ENCODE measurements at places on chromosomes 13 and 19. TPM values are rescaled to one million over a fixed set of nuclear protein-coding genes. Genes with fewer than 3 reads are reported as not detected.

- DNase-seq, result no peak
Observed at GRCh38 chr19:17061205-17061604, 14.0 kb downstream of the HAUS8 start.

Gene RYR1
- 2.8 TPM for total RNA-seq

Gene HSPB6
- 64.3 TPM for total RNA-seq

Gene ZNF888
- total RNA-seq, result 22.6 TPM

- DNase-seq, result no peak
Observed at GRCh38 chr13:110262508-110263291, 44.3 kb downstream of the COL4A1 start.

Gene ZNF606
- 23.0 TPM for total RNA-seq

Gene EPN1
- total RNA-seq, result 145 TPM

DNA sequence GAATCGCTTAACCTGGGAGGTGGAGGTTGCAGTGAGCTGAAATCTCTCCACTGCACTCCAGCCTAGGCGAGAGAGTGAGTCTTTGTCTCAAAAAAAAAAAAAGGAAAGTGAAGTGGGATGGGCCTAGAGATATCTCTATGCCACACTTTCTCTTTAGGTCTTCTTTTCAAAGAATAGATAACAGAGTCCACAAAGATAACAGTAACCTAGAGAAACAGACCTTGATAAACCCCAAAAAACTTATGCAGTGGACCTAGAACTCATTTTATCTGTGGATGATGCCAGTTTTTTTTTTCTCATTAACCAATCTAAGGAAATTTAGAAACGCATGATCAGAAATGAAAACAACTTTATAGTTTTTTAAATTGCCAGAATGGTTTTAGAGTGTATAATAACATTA is 227.4 kb downstream of the LHFPL6 start:
- DNase-seq, result no peak

Gene CYP2A6
- not detected for total RNA-seq

DNA sequence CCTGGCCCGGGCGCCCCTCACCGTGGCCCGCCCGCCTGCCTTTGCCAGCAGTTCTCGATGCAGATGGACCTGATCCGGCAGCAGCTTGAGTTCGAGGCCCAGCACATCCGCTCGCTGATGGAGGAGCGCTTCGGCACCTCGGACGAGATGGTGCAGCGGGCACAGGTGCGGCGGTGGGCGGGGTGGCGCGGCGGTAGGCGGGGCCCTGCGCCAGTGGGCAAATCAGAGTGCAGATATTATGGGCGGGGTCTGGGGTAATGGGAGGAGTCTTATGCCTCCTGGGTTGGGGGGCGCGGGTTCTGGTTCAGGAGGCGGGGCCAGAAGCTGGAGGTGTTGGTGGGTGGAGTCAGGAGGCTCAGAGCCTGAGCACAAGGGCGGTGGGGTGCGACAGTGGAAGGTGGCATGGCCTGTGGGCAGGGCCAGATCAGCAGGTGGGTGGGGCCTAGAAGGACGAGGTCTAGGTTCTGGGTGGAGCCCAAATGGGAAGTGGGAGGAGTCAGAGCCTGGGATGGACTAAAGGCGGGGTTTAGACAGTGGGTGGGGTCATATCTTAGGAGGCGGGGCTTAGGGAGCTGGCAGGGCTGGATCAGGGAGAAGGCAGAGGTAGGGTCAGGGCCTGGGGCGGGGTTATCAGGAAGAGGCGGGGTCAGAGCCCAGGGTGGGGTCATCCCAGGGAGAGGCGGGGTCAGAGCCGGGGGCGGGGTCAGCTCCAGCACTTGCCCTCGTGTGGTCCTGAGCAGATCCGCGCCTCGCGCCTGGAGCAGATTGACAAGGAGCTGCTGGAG is 5.6 kb downstream of the APC2 start:
- peak; percentile 50 for DNase-seq

Gene SMAD9
- 13.1 TPM for total RNA-seq

DNA sequence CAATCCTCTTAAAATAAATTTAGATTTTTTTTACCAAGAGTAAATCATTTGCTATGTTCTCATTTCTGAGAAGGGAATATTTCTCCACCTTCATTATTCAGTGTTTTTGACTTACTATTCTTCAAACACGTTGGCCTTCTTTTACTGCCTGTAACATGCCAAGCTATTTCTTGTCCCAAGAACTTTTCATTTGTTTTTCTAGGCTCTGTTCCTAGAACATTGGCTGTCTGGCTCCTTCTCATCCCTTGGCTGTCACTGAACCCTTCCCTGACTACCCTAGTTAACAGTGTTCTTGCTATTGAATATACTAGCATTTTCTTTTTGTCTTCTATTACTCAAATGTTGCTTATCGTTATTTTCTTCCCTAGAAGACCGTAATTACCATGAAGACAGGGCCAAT is 248.1 kb downstream of the ITGBL1 start:
- no peak for DNase-seq

GRCh38 chr19:6848986-6849385 is 38.4 kb upstream of the ADGRE1 start:
- no peak for DNase-seq

Gene ELSPBP1
- not detected for total RNA-seq

All from kidney (tissue), 22 donors.